ENCODE measurements at places on chromosomes 3 and 15. TPM values are rescaled to one million over a fixed set of nuclear protein-coding genes. Genes with fewer than 3 reads are reported as not detected.

FETUB gene
- total RNA-seq, result not detected

OXTR gene
- 6.1 TPM for total RNA-seq

DNA sequence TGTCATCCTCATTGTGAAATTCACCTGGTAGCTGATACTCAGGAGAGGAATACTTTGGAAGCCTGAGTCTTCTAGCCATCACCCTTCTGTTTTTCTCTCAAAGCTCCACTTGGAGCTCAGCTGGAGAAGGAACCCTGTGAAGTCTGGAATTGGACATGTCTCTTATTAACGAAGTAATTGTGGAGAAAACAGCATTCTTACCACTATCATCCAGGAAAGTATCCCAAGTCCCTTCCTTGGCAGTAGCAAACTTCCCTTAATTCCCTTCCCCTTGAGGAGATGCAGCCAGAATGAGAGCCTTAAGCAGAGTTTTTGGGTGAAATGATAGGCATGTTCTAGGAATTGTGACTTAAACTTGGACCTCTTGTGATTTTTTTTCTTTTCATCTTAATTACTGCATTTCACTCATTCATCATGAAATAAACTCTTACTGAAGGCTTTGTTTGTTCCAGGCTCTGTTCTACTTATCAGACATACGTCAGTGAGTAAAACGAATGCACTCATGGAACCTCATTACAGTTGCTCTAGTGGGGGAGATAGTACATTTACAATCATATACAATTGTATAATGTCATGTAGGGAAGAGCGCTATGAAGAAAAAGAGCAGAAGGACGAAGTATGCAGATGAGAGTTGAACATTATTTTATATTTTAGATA is 30.5 kb upstream of the TCF12 start:
- DNase-seq, result no peak

- peak; percentile 10 for DNase-seq
These were observed 15.3 kb downstream of the PYDC2 start for GRCh38 chr3:191476066-191476772.

SERPINI2 gene
- total RNA-seq, result not detected

GCHFR gene
- total RNA-seq, result 0.82 TPM

PSTPIP1 gene
- not detected for total RNA-seq

DNA sequence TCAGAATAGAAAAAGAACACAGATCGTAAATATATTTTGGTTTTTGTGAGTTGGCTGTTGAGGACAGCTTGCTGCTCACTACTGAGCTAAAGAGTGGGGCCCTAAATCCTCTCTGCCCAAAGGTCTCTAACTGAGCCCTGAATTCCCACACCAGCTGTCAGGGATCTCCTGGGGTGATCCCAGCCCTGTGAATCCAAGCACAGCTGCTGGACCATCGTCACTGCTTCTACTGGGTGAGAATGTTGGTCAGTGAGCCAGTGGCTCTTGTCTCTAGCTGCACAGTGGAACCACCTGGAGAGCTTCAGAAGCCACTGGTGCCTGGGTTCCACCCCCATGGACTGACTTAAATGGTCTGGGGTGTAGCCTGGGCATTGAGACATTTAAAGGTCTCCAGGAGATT is 90.5 kb upstream of the IL12A start:
- DNase-seq, result no peak

DNA sequence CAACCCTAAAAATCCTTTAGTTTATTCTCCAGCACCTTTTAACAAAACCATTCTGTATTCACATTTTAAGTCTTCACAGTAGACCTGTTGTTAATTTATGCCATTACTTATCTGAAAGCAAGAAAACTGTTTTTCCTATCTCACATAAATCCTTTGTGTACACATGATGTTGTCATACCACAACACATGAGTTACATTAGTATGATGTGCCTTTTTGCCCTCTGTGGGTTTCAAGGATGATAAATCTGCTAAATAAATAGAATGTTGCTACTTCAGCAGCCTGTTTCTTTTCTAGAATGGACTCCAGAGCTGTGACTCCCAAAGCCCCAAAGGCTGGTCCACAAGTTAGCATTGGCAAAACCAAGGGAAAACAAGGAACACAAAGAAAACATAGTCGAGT is 151.6 kb downstream of the SERPINI1 start:
- DNase-seq, result peak; percentile 44

GRCh38 chr15:24617646-24618045 is 57.9 kb upstream of the NPAP1 start:
- no peak for DNase-seq

- DNase-seq, result no peak
These were observed 35.8 kb upstream of the BCL2L10 start for GRCh38 chr15:52148403-52148802.

- DNase-seq, result peak; percentile 46
These were observed 13.8 kb upstream of the ZNF662 start for GRCh38 chr3:42892169-42892568.

- no peak for DNase-seq
These were observed 78.7 kb downstream of the TMEM266 start for GRCh38 chr15:76138436-76138835.

DNA sequence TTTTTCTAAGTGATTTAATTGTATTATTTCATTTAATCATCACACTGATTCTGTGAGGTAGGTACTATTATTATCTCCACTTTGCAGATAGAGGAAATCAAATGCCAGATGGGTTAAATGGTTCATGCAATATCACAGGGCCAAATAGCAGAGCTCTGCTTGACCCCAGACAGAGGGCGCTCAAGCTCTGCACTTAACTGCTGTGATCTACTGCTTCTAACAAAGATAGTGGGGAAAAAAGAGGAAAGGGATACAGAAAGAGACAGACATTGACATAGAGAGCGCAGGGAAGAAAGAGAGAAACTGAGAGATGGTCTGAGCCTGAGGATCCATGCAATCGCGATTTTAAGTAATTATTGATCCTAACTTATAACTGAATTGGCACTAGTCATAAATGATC is 279.1 kb upstream of the THRB start:
- DNase-seq, result peak; percentile 55

- peak; percentile 99 for DNase-seq
These were observed 29.9 kb downstream of the MBNL1 start for GRCh38 chr3:152298393-152299248.

- DNase-seq, result peak; percentile 74
These were observed 100.3 kb downstream of the SMAD6 start for GRCh38 chr15:66802025-66803001.

GRCh38 chr3:181730316-181730715 is 18.6 kb downstream of the SOX2 start:
- DNase-seq, result no peak

DNA sequence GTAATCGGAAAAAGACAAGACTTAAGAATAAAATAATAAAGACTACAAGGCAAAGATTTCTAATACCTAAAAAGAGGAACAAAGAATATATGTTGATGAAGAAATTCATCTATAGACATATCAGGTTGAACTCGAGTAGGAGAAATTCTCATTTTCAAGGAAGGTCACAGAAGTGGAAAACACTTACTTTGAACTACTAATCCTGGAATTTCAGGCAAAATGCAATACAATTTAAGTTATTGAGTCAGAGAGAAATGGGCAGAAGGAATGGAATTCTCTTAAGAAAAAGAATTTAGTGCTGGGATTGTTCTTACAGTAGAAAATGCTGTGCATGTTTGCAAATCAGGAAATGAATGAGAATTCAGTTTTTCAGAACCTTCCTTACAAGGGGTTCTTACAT is 135.9 kb upstream of the TGFBR2 start:
- peak; percentile 73 for DNase-seq

DNA sequence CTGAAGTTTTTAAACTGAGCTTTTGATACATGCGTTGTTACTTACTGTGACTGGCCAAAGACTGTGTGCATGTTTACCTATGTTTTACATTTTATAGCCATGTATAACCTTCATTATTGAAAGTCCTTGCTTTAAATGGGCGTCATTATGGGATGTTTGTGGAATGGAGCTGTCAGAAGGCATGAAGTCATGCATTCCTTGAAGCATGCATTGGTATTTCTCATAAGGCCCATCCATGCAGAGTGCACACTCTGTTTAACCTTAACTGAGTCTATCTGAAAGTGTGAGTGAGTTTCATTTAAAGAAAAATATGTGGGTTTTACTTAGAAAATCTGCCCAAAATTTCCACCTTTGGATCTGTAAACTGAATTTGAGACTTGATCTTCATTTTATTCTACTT is 51.1 kb downstream of the PSMD6 start:
- peak; percentile 69 for DNase-seq

GRCh38 chr3:152309031-152309430 is 40.3 kb downstream of the MBNL1 start:
- no peak for DNase-seq

GRCh38 chr15:92473756-92474155 is 80.1 kb downstream of the ST8SIA2 start:
- no peak for DNase-seq

DNA sequence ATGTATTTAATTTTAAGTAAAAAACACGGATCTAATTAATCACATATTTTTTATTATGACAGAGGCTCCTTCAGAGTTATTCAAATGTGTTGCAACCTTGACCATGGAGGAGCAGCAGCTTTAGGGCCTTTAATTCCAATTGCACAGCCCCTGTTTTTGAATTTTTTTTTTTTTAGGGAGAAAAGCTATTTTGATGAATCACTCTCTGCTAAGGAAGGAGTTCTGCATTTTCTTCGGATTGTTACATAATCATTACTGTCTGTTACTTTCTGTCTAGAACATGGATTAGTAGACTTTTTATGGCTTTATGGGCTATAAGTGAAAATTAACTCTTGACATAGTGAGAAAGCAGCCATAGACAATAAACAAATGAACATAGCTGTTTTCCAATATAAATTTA is 90.8 kb downstream of the MCTP2 start:
- peak; percentile 5 for DNase-seq

DNA sequence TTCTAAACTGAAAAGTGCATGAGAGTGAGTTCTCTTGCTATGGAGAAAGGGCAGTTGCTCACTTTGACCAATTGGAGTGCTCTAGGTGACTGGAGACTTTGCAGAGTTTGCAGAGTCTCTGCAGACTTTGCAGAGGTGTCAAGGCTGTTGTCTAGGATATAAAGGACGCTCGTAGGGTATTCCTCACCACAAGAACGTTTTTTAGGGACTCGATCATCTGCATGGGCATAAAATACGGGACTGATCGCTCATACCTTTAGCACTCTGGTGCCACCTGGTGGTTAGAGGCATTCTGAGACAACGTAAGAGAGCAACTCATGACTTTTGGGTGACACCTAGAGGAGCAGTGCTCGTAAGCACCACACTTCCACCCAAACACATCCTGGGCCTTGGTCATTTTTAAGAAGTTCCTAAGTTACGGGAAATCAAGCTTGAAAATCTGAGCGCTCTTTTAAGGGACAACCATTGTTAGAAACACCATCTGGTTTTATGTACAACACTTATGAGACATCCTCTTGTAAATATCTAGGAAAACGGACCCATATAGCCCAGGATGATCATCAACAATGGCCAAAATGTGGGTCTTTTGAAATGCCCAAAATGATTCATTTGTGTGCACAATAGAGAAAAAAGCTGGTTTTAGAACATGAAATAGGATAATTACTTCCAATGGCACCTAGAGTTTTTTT is 51.6 kb upstream of the XCR1 start:
- DNase-seq, result peak; percentile 97

DNA sequence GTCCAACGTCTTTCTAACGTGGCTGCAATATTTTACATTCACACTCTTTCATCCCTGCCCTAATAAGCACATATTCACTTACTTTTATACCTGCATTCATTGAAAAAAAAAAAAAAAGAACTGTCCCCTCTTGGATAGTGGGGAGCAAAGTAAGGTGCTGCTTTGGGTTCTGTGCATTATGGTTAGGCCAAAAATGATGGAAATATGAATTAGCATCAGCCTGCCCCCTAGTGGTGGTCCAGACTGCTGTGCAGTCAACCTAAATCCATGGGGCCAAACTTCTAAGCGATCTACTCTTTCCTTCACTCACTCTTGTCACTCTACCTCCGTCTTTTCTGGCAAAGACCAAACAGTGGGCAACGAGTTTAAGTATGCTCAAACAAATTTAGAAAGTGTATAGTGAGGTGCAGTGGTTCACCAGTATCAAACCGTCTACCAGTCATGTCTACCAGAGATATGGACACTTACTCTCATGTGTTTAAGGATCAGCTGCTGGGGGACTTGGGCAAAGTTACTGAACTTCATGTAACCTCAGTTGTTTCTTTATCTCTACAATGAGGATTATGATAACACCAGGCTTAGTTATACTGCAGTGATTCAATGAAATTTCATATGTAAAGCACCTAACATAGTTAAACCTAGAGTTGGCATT is 61.5 kb upstream of the GRM7 start:
- DNase-seq, result no peak

- no peak for DNase-seq
These were observed at the start of gene B3GNT5 for GRCh38 chr3:183252973-183253527. B3GNT5 (plus strand) TSS chr3:183253253; CDS start chr3:183269799, 16,546 bp downstream.

- no peak for DNase-seq
These were observed 117.9 kb downstream of the HERC1 start for GRCh38 chr15:63715818-63716217.

CRABP1 gene
- not detected for total RNA-seq

DNA sequence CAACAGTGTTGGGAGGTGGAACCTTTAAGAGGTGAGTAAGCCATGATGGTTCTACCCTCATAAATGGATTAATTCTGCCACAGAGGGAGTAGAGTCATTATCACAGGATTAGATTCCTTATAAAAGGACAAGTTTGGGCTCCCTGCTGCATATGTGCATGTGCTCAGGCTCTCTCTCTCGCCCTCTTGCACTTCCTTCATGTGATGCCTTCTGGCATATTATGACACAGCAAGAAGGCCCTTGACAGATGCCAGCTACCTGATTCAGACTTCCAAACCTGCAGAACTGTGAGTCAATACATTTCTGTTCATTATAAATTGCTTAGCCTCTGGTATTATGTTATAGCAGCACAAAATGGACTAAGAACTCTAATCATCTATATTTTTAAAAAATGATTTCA is 205.3 kb downstream of the CTNNB1 start:
- no peak for DNase-seq

DNA sequence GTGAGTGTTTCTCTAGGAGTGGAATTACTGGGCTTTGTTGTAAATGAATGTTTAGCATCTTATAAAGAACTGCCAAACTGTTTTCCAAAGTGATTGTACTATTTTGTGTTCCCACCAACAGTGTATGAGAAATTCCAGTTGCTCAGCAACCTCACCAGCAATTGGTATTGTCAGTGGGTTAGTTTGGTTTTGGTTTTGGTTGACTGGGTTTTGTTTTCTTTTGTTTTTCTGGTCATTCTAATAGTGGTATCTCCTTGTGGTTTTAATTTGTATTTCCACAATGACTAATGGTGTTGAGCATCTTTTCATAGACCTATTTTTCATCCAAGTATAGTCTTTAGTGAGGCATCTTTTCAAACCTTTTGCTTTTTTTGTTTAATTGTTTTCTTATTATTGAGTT is 27.1 kb downstream of the FILIP1L start:
- peak; percentile 50 for DNase-seq

DNA sequence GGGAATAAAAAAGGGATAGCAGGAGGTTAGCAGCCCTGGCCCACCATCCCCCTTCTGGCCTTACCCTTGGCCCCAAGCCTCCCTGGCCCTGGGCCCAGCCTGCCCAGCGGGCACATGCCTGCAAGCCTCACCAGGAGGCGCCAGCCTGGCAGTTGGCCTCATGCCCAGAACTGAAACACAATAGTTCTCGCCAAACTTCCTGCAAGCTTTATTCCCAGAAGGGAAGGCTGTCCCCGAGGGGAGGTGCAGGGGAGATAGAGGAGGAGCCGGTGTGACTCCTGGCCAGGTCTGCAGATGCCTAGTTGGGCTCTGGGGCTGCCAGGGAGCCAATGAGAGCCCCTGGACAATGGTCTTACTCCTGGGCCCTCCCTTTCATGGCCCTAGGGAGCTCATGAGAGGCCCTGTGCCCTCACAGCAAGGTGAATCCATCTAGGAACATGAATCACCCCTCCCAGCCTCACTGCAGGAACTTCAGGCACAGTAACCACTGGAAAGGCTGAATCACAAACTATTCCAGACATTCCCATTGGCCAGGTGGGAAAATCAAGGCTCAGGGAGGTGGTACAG is 4.0 kb downstream of the CCDC33 start:
- peak; percentile 87 for DNase-seq
